ENCODE measurements at places on chromosomes 1 and 21.

DNA sequence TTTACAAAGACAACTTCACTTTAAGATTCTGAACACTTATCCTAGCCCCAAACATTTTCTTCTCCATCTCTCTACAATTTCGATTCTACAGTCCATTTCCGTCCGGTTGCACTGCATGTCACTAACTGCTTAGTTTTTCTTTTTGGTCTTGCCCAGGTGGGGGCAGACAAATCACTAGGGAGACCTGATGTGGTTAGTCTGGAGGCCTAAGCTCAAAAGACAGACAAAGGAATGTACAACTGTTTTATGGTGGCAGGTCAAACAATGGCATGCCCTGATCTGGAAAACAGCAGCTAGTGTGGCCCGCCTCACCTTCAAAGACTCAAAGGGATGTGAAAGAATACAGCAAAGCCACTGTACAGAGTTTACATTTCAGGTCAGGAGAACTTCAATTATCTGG is 3.8 kb downstream of the ETV3 start:
- DNase-seq, result no peak

- DNase-seq, result no peak
Measured at GRCh38 chr1:229900220-229900619, 166.8 kb upstream of the GALNT2 start.

GRCh38 chr21:43731891-43732711 is 13.2 kb downstream of the PDXK start:
- peak; percentile 79 for DNase-seq

- DNase-seq, result peak; percentile 83
Measured at GRCh38 chr1:221839782-221840395, 98.0 kb upstream of the DUSP10 start.

- DNase-seq, result peak; percentile 77
Measured at GRCh38 chr1:59699227-59699847, 115.4 kb upstream of the HOOK1 start.

DNA sequence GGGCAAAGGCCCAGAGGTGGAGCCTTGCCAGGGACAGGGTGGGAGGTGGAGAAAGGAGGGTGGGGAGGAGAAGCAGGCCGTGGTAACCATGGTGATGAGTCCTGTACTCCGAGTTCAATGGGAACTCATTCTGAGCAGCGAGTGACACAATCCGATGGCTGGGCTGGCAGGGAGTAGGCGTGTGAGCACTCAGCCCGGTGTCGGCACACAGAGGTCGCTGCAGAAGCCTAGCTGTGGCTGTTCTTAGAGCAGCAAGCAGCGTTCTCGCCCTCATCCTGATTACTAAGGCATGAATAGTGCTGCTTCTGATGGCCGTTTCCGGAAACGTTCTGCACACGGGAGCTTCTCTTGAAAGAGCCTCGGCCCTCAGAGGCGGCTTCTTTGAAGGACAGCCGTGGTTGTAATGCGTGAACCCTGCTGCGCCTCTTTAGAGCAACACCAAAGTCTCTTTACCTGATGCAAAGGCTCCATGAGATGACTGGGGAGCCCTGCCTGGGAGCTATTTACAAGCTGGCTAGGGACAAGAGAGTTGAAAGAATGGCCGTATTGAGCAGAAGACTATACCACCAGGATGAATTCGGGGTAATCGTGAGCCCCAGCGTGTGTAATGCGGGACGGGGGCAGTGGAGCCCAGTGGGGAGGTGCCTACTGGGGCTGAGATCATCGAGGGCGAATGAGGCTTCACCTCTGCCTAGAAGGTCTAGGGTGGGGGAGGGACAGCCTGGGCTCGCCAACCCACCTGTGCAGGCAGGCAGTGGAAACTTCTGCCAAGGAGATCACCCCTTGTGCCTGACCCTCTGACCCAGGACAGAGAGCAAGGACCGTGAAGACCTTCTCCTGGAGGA is 72.8 kb upstream of the PAX7 start:
- no peak for DNase-seq

DNA sequence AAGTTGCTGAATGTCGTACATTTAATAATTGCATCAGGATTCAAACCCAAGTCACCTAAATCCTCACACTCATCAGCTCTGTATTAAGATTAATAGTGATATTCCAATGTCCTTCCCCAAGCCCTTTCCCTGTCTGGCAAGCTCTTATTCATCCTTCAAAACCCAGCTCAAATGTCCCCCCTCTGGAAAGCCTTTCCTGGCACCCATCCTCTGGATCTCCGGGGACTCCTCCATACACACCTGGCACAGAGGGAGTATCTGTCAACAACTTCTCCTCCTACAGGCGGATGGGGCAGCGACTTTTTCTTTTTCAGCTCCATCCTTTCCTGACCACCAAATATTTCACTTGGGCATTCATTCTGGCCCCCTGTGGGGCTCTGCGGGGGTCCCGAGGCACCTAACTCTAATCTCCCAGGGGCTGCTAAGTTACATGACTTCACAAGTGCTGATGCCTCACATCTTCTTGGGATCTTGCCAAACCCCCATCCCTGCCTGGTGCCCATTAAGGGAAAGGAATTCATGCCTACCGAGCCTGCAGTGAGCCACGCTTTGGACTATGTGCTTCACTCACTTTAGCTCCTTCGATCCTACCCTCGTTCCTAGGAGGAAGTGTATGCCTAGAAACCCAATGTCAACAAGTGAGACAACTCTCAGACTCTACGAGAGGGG is 15.2 kb downstream of the TINAGL1 start:
- peak; percentile 86 for DNase-seq

DNA sequence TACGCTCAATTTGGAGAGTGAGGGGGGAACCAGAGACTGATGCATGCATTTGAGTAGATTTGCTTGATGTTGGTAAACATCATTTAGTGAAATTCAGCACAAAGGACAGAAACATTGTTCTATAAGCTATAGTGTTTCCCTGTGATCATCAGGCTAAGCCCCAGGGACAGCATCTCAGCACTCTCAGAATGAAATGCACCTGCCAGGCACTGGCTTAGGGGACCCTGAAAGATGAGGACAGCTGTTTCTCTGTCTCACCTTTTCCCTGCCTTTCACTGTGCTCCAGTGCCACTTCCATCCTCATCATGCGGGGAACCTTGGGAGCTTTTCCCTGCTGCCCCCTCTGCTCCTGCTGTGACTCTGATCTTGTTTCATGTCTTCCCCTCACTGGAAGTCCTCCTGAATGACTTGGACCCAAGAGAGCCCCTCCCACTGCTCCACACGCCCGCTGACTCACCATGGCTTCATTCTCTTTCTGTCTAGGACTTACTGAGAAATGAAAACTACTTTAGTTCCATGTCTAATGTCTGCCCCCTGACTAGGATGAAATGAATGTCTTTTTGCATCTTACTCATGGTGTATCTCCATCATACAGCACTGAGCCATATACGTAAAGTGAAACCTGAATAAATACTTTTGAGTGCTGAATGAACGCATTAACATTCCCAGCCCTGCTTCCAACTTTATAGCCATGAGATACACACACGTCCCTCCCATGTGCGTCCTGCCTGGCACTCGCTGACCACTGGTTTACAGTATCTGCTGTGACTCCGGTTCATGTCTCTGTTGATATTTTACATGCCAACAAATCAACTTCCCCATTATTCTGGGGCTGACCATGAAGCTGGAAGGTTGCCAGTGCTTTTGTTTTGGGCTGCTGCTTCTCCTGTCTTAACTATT is 182.0 kb downstream of the PCP4 start:
- DNase-seq, result no peak

DNA sequence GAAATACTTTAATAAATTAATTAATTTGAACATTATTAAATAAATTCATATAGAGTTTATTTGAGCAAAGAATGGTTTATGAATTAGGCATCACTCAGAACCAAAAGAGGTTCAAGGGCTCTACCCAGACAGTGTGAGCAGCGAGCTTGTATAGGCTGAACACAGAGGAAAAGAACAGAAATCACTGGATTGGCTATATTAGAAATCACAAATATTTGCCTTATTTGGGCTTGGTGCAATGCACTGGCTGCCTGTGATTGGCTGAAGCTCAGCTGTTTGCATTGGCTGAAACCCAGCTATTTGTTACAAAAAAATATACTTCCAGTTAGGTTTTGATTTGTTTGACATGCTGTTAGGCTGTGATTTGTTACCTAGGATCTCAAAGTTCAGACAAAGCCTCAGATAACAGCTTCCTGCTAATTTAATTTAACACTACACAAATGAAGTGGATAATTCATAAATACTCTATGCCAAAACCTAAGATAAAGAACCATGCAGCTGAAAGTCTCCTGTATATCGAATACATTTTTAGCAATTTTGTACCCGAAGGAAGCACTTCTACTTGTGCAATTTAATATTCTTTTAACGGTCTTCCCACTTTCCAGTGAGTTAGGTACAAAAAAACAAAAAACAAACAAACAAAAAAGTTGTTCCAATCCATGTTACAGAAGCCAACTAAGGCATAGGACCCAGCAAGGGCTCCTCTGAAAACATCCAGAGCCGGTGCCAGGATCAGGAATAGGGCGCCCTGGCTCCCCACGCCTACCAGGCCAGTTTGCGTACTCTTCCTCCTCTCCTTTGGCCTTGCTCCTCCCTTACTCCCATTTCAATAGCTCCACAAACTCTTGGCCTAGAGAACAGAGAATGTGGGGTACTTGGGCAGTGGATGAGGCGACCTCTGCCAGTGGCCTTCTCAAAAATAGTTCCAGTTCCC is 179.1 kb downstream of the DUSP10 start:
- no peak for DNase-seq

- DNase-seq, result no peak
Measured at GRCh38 chr1:111446967-111447892, 1.8 kb downstream of the WDR77 start.

DNA sequence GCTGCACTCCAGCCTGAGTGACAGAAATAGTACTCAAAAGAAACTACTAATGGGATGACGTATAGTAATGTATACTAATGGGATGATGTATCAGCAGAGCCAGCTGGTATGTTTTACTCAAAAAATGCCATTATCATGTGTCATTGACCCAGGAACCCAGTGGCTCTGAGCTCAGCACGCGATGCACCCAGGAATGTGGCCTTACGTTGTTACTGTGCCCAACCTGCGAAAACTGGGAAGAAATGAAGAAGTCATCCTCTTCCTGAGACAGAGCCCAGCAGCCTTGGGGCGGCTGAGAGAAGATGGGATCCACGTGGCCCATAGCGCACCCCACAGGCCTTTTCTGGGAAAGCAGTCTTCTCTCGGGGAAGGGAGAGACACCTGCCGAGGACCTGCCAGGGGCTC is 8.8 kb downstream of the UBE2J2 start:
- peak; percentile 83 for DNase-seq

- no peak for DNase-seq
Measured at GRCh38 chr1:232993555-232993954, 43.1 kb downstream of the NTPCR start.

- no peak for DNase-seq
Measured at GRCh38 chr1:215425138-215425537, 142.0 kb upstream of the KCTD3 start.

GRCh38 chr1:167683641-167684502 is 37.9 kb upstream of the MPZL1 start:
- peak; percentile 99 for DNase-seq

DNA sequence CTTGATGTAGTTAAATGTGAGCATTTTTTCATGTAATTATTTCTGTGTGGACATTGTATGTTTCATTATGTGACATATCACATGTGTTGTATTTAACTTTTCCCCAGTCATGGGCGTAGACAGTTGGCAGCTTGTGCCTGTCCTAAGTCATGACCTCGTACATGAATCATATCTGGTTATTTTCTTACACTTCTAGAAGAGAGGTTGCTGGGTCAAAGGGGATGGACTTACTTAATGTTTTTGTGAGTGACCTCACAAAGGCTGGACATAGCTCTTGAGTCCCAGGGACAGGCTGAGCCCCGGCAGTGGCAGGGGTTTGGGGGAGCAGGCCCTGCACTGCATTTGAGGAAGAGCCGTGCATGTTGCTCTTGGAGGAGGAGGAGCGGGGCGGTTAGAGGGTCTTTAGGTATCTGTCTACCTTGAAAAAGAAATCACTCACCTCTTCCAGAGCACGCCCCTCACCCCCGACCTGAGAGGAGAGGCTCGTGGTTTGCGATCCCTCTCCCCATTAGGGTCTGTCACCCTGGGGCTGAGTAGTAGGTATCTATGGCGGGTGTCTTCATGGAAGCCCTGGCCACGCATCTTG is 16.4 kb downstream of the IFNGR2 start:
- DNase-seq, result no peak

DNA sequence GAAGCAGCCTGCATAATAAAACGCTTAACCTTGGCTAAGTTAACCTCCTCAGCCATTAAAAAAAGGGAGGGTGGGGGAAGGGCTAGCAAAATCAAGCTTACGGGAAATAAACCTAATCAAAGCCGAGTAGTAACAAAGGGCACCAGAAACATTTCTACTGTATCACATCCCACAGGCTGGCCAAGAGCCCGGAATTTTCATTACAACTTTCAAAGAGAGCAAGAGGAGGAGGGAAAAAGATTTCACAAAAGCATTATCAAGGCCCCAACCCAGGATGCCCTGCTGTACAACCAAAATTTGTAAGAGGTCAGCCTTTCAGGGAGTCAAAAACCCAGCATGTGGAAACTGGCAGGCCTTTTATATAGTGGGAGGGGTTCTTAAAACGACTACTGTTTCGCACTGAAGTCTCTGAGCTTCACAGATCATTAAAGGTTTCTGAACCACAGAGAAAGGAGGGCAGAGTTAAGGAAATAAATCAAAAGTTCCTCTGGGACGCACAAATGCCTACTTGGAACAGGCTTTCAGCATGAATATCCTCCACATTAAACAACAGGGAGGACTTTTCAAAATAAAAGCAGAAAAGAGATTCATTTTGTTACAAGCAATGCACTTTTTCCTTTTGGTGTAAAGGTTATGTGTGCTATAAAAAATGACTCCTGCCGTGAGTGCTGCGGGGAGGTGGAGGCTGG is 90.4 kb downstream of the SLC45A1 start:
- peak; percentile 68 for DNase-seq

- no peak for DNase-seq
Measured at GRCh38 chr1:159965263-159965662, 11.2 kb upstream of the SLAMF9 start.

GRCh38 chr1:100265931-100266740 is at the start of gene RTCA:
RTCA (plus strand) TSS chr1:100266216; CDS start chr1:100266376, 160 bp downstream.
- peak; percentile 96 for DNase-seq

DNA sequence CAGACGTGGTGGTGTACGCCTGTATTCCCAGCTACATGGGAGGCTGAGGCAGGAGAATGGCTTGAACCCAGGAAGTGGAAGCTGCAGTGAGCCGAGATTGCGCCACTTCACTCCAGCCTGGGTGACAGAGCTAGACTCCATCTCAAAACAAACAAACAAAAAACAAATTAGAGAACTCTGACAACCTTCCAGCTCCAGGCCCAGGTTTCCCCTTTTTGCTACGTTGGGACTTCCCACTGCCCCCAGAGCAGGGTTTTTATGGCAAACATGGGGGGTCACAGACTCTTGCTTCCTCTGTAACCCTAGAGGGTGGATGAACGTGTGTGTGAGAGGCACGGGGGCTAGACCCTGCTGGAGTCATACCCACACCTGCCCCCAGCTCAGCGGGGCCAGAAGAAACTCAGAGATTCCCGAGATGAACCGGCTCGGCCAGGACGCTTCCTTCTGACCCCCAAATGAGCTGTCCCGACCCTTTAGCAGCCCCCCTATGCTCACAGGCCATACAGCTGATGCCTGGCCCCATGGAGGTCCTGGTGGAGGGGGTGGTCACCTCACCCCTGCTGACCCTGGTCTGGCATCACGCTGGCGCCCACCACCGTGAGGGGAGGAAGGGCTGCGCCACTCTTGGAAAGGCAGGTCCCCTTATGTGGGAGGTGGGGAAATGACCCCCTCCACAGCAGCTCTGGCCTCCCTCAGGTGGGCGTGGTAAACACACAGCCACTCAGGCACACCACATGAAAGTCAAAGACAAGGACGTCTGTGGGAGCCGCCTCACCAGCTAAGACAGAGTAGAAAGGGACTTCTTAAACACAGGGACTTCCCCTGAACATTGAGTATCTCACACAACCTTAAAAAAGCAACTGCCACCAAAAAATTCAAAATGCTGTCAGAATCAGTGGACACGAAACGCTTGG is 7.1 kb downstream of the GPR157 start:
- DNase-seq, result no peak

All from myocyte (in vitro differentiated cells).